Substantia nigra (tissue), 51 donors: ENCODE measurements at places on chromosomes 4 and X.

DNA sequence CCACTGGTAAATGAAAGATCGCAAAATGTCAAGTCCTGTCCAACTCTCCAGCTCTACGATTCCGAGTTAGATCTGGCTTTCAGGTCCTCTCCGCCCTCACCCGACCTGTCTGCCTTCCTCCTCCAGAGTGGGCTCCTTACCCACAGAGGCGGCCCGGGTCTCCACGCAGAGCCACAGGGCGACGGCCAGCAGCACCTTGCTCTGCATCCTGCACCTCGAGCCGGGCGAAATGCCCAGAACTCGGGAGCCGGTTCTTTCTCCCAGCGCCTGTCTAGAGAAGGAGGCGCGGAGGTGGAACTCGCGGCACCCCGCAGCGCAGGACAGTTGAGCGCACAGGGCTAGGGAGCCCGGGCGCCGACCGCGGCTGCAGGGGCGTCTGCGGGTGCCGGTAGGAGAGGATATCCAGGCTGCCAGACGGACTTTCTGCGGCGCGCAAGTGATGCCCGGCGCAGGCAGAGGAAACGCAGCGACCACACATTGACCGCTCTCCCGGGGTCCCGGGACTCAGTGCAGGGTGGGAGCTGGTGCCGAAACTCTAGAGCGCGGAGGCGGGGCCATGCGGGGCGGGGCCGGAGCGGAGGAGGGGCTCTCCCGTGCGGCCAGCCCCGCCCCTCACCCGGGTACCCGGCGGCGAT lies at the start of gene KDR:
Gene KDR (minus strand): TSS at position 509 of the 635 bp plus-strand sequence. CDS start 302 bp downstream, at position 207.
- no peak for DNase-seq

DNA sequence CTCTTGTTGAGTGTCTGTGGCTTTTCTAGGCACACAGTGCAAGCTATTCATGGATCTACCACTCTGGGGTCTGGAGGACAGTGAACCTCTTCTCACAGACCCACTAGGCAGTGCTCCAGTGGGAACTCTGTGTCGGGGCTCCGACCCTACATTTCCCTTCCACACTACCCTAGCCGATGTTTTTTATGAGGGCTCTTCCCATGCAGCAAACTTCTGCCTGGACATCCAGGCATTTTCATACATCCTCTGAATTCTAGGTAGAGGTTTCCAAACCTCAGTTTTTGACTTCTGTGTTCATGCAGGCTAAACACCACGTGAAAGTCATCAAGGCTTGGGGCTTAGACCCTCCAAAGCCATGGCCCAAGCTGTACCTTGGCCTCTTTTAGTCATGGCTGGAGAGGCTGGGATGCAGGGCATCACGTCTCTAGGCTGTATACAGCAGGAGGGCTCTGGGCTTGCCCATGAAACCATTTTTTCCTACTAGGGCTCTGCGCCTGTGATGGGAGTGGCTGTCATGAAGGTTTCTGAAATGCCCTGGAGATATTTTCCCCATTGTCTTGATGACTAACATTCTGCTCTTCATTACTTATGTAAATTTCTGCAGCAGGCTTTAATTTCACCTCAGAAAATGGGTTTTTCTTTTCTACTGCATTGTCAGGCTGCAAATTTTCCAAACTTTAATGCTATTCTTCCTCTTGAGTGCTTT lies 249.8 kb upstream of the CPEB2 start:
- DNase-seq, result no peak

GRCh38 chr4:122053186-122053585 lies 98.9 kb upstream of the BLTP1 start:
- DNase-seq, result no peak

DNA sequence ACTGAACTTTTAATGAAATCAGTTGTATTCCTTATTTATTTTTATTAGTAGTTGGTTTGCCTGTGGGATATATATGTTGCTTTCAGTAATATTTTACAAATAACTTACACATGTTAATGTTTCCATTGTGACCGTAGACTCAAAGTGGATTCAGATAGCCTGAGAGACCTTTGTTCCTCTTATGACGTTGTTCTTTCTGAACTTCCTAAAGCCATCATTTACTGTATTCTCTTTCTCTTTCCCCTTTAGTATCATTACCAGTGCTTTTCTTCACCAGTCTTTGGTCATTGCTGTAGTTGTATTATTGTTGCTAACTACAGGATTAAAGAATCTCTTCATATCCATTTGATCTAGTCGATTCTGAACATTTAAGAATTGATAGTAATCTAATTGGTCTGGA lies 4.3 kb downstream of the STIM2 start:
- no peak for DNase-seq
